ENCODE measurements at places on chromosomes 2 and 18.
A peak's percentile ranks its signal among the peaks of the same experiment; 100 is the strongest.

GRCh38 chr2:183284606-183285005, 160.4 kb downstream of the NUP35 start:
- DNase-seq: no peak

DNA sequence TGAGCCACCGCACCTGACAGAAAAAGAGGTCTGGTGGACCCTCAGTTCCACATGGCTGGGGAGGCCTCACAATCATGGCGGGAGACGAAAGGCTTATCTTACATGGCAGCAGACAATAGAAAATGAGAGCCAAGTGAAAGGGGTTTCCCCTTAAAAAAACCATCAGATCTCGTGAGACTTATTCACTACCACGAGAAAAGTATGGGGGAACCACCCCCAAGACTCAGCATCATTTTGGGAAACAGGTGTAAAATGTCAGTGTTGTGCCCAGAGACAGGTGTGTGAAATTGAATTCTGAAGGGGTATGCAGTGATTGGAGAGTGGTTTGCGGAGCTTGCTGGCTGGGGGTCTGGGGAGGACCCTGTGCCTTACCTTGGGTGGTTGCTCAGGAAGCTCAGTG, 4.6 kb upstream of the D2HGDH start:
- DNase-seq: no peak

DNA sequence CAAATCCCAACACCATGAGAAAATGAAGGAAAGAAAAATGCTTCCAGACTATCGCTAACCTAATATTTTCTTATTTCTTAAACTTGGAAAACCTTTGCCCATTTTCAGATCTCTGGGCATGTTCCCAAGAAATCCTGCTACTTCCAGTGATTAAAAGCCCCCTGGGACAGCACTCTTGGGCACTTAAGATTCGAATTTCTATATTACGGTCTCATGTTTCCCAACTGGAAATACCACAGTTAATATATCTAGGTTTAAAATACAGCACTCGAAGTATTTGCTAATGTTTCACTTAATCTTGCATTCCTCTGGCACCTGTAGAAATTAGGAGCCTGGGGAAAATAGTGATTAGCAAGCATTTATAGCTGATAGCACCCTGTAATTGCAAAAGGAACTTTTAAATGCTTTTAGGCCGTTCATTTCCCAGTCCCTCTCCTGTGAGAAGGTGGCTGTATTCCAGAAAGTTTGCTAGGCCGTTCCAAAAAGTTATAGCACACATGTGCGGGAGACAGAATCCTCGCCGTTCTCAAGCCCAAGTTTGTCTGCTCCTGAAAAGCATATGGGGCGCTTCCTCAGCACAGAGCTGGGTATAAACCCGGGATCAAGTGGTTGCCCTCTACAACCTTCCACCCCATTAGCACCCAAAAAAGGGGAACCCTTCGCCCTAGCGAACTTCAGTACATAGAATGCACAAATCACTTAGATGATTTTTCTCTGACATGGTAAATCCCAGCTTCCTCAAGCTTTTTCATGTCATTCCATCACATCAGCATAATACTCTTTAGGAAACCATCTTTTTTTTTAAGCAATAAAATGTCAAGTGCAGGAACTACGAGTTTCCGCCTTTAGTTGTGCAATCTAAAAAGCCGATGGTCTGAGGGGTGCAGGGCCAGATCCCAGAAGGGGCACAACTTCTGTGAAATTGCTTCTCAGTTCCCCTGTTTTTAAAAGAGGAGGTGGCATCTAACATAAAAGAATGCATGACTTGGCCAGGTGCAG, 60.6 kb downstream of the DIPK1C start:
- DNase-seq: no peak

GRCh38 chr2:45154144-45154543, 144.9 kb upstream of the SIX2 start:
- no peak for DNase-seq

GRCh38 chr18:59685501-59685900, 11.7 kb downstream of the CCBE1 start:
- DNase-seq: no peak

DNA sequence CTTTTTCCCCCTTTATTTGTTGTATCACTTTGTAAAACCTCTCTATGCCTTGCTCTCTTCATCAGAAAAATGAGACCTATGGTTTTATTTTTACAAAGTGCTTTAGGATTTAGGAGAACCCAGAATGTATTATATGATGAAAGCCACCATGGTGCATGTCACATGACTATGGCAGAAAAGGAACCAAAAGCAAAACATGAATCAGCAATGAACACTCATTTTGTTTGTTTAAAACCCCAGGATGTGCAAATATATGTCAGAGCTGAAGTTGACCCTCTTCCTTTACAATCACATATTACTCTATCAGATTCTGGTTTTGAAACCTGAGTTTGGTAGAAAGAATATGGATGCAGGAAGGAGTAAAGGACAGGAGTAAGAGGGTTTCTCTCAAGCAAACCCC, 70.0 kb downstream of the FIGN start:
- no peak for DNase-seq

DNA sequence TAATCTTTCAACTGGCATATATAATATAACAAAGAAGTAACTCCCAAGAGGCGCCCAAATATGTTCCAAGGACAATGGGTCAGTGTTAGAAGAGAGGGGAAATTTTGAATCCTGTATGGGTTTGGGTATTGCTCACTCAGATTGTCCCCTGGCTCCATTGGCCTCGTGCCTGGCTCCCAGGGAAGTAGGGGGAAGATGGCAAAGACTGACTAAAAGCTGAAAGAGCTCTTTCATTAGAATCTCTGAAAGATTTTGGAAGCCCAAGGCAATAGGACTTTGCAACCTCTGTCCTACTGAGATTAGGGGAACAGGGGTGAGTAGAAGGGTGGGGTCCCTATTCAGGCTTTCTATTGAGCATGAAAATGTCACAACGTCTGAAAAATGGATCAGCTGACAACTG, 1272.8 kb upstream of the ZEB2 start:
- no peak for DNase-seq

DNA sequence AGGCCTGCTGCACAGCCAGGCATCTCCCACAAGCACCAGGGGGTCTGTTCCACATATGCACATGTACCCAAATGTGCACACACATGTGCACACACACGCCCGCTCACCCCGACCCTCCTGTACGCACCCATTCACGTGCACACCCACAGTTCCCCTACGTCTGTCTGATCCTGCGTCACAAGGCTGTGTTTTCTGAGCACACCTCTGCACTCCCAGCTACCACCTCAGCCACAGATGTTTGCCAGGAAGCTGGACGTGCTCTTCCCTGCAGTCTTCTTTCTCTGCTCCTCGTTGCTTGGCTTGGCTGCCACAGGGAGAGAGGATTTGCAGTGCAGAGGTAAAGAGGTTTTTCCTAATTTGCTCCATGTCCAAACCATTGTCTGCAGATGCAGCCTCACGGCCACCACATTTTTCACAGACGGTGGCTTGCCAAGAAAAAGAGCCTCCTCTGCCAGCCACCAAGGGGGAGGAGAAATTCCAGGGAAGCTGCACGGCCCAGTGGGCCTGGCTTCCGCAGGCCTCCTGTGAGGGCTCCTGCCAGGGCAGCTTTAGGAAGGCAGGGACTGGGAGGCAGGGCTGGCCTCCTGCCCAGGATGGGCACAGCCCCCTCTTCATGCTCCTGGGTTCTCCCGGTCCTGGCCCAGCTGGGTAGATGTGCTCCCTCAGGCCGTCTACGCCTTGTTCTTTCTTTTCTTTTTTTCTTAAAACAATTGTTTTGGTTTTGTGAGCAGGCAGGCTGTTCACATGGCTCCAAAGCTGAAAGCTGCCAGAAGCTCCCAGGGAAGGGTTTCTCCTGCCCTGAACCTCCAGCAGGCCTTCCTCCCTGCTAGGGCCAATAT, 29.3 kb upstream of the HS6ST1 start:
- DNase-seq: no peak

GRCh38 chr2:62824388-62824787, 118.9 kb downstream of the EHBP1 start:
- DNase-seq: no peak

DNA sequence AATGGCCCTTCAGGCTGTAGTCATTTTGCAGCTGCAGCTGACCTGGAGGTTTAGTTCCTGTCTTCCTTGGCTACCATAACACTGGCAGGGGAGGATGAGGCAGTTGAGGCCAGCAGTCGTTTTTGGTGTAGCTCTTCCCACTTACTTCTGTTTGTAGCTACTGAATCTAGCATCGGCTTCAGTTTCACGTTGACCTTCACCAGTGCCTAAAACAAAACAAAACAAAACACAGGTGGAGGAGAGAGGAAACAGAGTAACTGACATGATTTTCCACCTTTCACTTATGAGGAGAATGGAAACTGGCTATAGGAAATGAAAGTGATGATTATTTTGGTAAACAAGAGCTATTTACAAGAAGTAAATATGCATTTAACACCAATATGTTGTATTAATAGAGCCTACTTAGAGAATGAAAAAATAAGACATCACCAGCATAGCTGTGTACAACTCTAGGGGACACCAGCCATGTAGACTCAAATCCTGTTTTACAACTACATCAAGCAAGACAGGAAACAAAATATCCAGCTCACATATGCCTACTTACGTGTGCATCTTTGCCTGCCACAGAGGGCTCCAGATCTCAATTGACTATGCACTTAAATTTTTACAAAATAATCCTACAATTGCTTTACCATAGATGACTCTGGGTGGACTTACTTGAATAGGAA, 236.9 kb downstream of the AGPS start:
- DNase-seq: no peak

GRCh38 chr18:46352520-46353250, 248.5 kb downstream of the HAUS1 start:
- no peak for DNase-seq

- no peak for DNase-seq
These were observed 2.5 kb upstream of the YES1 start for GRCh38 chr18:814300-815084.

GRCh38 chr2:183967756-183968155, 630.6 kb upstream of the ZNF804A start:
- DNase-seq: no peak

DNA sequence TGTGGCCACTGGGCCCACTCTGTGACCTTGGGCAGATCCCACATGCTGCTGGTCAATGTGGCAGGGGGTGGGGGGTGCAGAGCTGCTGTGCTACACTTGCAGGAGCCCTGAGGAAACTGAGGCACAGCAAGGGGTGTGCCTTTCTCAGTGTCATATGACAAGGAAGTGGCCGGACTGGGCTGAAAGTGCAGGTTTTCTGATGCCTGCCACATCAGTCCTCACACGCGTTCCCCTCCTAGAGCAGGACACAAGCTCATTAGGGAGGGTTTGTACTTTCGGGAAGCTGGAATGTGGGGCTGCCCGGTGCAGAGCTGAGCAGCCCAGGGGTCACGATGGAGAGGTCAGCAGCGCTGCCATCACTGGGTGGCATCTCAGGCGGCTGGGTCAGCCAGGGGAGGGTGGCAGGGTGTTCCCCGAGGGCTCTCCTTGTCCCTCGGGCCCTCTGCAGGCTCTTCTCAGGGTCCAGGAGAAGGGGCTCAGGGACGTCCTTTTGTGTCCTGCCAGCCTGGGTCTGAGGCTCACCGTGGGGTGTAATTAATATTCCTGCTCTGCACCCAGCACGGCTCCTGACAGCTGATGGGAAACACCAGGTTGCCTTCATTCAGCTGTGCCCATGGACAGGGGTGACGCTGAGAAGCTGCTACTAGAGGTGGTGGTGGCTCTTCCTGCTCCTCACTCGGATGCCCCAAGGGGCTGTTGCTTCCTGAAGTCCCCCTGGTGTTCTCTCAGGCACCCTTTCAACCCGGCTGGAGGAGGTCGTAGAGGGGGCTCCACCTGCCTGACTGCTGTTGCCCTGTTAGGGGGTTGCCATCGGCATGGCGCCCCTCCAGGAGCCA, 62.1 kb upstream of the HDAC4 start:
- peak; percentile 55 for DNase-seq

DNA sequence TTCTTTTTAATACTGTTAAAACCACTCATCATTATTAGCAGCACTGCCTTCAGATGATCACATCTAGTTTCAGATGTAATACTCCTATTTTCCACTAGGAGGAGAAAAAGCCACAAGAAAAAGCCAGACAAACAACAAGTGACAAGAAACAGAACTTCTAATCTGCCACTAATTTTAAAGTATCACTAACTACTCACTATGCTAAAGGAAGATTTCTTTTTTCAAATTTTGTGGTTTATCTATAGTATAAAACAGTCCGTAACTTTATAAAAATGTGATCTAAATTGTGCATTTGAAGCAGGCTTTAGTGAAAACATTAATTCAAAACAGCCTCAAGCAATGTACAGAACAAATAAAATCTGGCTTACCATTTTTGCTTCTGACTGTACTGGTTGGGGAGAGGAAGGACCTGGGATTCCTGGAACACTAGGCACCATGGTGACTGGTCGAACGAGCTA, 56.8 kb downstream of the ATF2 start:
- DNase-seq: no peak
